ENCODE measurements at places on chromosomes 12 and 14. TPM values are rescaled to one million over a fixed set of nuclear protein-coding genes. Genes with fewer than 3 reads are reported as not detected.

DNA sequence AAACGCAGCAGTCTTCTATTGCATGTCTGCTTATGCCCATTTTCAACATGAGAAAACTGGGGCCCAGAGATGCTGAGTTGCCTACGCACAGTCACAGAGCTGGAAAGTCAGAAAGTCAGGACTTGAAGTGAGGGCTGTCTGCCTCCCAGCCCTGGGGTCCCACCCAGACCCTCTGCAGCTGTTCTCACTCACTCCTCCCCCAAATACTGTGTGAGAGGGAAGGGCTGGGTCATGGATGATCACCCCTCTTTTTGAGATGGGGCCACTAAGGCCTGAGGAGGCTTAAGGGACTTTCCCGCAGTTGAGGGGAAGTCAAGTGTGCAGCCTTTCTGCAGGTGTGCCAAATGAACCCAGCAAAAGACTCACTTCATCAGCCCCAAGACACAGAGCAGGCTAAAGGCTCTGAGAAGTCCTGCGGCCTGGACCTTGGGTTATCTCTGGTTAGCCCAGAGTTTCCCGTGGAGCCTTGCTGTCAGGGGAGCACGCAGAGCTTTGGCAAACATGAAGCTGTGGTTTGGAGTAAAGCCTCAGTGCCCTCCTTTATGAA is 18.7 kb downstream of the DTX1 start:
- DNase-seq = no peak

Gene BDKRB1
- not detected for total RNA-seq

GRCh38 chr12:57657744-57658143 is 24.7 kb upstream of the B4GALNT1 start:
- no peak for DNase-seq

GRCh38 chr12:82730953-82731459 is 44.3 kb downstream of the TMTC2 start:
- no peak for DNase-seq

- no peak for DNase-seq
Measured at GRCh38 chr14:61472011-61472672, 150.8 kb downstream of the PRKCH start.

Gene KLRC2
- total RNA-seq = not detected

GRCh38 chr14:92490239-92490959 is 23.2 kb upstream of the RIN3 start:
- DNase-seq = no peak

DNA sequence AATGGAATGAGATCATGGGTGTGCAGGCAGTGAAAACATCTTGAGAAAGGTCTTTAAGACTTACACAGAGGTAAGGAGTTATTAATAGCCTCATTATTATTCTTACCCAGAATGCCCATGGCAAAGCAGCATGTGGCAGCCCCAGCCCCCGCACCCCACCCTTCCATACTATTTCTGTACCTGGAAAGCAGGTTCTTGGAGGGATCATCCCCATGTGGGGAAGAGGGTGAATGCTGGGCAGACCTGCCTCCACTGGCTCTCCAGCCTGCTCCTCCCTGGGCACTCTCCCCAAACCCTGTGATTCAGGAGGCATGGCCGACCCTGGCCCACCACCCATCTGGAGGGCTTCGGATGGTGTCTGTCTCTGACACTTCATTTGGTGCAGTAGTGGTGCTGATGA is 28.3 kb downstream of the NPC2 start:
- DNase-seq = no peak

GRCh38 chr12:54299515-54300224 is 1.1 kb downstream of the NFE2 start:
- DNase-seq = no peak

DNA sequence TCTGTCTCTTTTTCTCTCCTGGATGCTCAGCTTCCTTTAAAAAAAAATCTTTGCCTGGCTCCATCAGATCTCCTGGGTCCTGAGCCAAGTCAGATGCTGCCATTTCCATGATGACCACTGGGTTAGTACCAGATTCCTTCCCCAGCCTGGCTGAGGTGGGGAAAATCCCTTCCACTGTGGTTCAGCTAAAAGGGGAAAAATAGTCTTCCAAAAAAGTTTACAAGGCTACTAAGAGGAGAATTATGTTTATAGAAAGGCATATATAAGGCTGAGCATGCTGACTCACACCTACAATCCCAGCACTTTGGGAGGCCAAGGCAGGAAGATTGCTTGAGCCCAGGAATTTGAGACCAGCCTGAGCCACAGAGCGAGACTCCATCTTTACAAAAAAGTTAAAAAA is 28.4 kb upstream of the GAS2L3 start:
- DNase-seq = no peak

GRCh38 chr12:81224626-81225025 is 146.7 kb downstream of the ACSS3 start:
- no peak for DNase-seq

DNA sequence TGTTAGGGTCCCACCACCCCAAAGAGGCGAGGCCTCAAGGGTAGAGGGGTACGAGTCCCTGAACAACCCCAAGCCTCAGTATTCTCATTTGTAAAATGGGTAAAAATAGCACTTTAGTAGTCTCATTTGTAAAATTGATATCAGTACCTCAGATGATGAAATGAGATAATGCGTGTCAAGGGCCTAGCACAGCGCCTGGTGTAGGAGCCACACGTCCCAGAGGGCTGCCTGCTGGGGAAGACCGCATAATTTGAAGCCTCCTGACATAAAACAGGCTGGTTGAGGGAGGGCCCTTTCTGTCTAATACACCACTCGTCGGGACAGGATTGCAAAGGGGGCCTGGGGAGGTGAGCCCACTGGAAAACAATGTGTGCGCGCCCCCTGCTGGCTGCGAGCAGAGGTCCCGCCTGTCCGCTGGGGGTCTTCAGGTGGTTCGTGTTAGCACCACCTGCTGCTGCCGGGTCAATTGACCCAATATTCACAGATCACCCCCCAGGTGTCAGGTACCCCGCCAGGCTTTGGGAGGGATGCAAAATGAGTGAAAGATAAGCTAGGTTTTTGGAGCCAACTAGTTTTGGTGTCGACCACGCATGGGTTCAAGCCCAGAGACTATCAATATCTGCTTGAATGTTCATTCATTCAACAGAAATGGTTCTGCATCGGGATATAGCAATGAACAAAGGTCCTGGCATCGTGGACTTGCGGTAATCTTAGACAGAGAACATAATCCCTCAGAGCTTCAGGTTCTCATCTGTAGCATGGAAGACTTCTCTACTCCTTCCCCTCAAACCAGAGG is 24.7 kb upstream of the IRF2BPL start:
- peak; percentile 89 for DNase-seq

GRCh38 chr14:35068238-35069012 is 22.4 kb downstream of the FAM177A1 start:
- no peak for DNase-seq

- DNase-seq = no peak
Measured at GRCh38 chr14:60482743-60483142, 3.1 kb downstream of the C14orf39 start.

Gene PUS1
- total RNA-seq = 25.8 TPM

- no peak for DNase-seq
Measured at GRCh38 chr12:54035568-54036264, 2.9 kb downstream of the HOXC5 start.

Gene ESPL1
- 11.8 TPM for total RNA-seq

Gene PTCSC3
- not detected for total RNA-seq

- DNase-seq = no peak
Measured at GRCh38 chr12:14965221-14965620, 3.8 kb upstream of the ARHGDIB start.

- DNase-seq = no peak
Measured at GRCh38 chr12:48026060-48026827, 22.0 kb upstream of the COL2A1 start.

Gene KRT3
- not detected for total RNA-seq

DNA sequence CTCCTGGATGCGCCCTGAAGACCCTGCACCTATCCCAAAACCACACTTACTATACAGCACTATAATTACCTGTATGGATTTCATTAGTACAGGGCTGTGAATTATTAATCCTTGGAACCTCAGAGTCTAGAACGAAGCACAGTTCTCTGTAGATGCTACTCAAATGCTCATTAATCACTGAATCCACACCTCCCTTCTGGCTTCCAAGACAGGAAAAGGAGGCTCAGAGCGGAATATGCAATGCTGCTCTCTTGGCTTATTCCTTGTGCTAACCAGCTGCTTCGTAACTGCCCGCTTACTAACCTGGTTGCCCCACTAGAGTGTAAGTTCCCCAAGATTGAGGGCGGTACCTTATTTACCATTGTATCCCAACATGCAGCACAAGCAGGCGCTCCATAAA is 39.1 kb upstream of the NUDT4 start:
- DNase-seq = no peak

DNA sequence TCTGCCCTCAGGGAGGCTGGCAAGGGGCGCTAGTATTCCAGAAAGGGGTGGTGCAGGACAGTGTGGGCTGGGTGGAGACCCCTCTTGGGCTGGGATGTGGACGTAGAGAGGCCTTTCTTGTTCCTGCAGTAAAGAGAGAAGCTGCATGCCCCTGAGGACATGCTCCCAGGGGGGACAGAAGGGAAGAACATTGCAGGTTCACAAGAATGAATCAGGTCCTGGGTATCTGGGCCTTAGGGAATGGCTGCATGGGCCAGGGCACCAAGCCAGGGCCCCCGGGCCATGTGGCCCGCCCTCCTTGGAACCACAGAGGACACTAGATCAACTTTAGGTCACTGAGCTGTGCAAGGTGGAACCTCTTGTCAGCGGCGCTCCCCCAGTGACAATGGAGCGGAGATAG is 51.8 kb downstream of the ZNF664 start:
- no peak for DNase-seq

Gene IKZF4
- 3.0 TPM for total RNA-seq

Gene TSPAN19
- 0.59 TPM for total RNA-seq

GRCh38 chr14:84127495-84127894 is 1402.4 kb upstream of the FLRT2 start:
- no peak for DNase-seq

DNA sequence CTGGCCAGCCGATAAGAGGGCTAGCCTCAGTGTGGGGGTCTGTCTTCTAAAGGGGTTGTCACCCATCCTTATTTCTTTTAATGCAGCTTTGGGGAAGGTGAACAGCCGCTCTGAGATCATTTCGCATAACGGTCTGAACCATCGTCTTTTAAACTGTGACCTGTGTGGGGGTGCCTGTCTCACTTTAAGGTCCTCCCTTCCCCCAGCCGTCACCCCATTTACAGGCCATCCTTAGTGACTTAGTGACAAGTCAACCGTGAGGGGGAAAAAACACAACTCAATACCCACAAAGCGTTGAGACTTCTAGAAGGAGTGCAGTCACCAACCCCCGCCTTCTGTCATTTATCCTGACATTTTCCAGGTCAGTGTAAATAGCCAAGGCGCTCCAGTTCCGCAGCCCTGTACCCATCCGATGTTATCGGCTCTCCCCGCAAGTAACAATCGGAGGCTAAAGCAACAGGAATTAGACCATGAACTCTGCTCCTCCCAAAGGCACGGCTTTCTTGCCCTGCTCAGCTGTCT is 505 bp upstream of the DENND5B start:
- peak; percentile 16 for DNase-seq

- DNase-seq = no peak
Measured at GRCh38 chr12:110943373-110943772, 23.0 kb upstream of the MYL2 start.

DNA sequence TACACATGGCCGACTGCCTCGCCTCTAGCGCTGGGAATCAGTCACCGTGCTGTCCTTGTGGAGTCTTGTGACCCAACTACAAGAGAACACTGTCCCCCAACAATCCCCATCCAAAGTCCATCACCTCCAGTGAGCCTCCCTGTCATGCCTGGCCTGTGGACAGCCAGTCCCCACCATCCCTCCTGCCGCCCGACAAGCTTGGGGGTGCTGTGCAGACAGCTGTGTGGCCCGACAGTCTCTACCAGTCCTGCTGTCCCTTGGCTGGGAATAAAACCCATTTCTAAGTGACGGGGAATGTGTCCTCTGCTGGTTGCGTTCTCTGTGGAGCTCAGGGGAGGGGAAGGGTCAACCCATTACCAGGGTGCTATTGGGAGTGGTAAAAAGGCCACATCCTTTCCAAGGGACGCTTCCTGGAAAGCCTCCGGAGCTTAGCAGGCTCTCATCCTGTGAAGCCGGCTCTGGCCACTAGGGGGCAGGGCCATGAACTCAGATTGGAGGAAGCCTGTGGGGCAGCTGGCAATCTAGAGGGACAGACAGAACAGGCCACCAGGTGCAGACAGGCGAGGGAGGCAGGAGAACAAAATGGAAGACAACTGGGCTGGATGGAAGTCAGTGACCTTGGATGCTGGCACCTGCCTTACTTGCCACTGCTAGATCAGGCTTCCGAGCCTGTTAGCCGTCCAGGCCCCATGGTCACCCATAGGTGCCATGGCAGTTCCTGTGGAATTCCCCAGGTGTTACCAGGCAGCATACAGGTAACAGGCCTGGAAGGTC is 12.0 kb upstream of the BLTP3B start:
- peak; percentile 86 for DNase-seq

DNA sequence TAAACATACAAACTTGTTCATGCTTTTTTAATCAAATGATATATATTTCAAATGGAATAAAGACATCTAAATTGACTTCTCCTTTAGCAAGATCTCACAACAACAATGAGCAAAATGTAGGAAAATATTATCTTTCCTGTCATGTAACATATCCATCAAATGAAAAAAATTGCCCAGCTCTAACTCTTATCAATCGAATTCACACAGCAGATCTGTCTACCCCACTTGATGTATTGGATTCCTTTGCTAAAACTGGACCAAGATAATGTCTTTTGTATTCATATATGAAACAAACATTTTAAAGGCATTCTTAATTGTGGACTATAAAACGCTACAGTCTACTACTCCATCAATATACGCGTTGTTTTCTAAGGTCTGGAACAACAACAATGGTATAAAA is 218.0 kb downstream of the SOX5 start:
- DNase-seq = no peak

DNA sequence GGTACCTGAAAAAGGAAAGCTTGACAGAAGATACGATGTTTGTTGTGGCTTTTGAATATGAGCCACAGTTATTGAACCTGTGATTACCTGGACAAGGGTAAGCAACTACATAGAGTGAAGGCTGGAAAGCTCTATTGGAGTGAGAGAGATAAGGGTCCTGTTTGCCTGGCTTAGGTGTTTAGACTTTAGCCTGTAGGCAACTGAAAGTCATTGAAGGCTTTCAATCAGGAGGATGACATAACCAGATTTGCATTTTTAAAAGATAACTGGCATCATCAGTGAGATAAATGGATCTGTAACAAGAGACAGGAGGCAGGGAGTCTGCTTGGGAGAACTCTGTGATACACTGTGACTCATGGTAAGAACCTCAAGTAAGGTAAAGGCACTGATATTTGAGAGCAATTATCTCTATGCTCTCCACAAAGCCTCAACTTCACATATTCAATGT is 128.9 kb upstream of the SOX5 start:
- no peak for DNase-seq

Gene SRGAP1
- 49.3 TPM for total RNA-seq

GRCh38 chr12:68406911-68407310 is 74.7 kb upstream of the MDM1 start:
- no peak for DNase-seq

DNA sequence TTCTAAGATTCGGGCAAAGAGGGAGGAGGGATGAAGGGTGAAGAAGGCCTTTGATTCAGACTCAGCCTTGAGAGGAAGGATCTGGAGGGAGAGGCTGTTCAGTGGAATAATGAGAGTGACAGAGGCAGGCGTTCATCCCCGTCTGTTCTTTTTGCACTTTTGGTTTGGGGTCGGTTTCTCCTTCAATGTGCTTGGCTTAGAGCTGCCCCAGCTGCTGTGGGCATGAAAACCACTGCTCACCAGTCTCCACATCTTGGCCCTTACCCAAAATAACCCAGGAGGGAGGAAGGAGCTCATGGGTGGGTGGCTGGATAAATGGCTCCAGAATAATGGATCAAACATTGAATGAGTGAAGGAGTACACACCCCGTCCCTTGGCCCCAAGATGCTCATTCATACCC is 261.7 kb upstream of the FKBP4 start:
- no peak for DNase-seq

All from endothelial cell (in vitro differentiated cells).